ENCODE measurements at places on chromosomes 1 and 21.

GRCh38 chr1:3599286-3599811, 12.0 kb downstream of the MEGF6 start:
- DNase-seq: no peak

DNA sequence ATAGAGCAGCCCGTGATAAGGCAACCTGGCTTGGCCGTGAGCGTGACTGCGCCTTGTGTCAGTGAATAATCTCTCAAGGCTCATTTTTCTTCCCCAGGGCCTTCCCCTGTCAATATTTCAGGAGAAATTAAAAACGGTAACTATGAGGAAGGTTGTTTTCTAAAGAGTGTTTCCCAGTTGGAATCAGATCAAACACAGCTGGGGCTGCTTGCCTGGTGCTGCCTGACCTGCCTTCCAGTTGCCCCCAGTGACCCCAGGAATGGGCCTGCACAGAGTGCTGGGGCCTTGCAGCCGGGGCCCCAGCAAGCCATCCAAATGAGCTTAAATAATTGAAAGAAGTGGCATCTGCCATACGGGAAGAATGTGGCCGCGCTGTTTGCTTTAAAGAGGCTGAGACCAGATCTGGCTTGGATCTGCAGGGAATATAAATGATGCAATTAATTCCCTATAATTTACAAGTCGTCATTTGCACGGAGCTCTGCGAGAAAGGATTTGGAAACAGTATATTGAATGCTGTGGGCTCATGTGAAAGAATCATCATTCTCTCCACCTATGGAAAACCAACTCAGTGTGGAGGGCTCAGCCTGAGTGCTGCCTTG, 203.9 kb downstream of the C1orf94 start:
- DNase-seq: no peak

- DNase-seq: no peak
Measured at GRCh38 chr21:26115899-26116298, 54.7 kb downstream of the APP start.

- no peak for DNase-seq
Measured at GRCh38 chr1:6082430-6082971, 36.8 kb downstream of the KCNAB2 start.

- DNase-seq: no peak
Measured at GRCh38 chr1:114574365-114574764, 7.0 kb downstream of the BCAS2 start.

DNA sequence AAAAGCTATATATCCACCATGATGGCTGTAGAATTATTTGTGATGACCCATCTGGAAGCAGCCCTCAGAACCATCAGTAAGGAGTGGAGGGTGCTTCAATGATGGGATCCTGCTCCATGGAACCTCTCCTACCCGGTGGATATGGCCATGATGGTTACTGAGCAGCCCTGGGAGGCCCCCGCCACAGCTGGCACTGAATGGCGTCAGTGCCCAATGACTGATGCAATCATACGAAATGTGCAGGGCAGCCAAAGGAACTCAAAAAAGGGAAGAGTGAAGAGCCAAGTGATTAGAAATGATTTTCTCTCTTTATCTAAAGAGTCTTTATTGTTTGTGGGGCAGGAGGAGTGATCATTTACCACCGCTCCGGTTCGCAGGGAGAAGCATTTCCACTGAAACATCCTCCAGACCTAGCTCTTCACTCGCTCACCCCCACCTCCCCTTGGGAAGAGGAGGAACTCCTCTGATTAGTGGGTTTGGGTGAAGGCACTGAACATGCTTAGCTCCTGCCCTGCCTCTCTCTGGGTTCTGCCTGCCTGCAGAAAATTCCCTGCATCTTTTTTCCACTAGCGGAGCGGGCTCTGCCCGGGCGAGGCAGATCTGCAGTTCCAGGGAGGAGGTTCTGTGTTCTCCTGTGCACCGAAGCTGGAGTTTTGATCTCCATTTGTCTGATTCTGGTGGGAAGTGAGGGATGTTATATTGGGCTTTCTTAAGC, 260.3 kb downstream of the GRIK3 start:
- DNase-seq: no peak

GRCh38 chr21:46061518-46061917, 36.4 kb upstream of the COL6A2 start:
- no peak for DNase-seq

GRCh38 chr21:32101277-32101676, 177.6 kb downstream of the MIS18A start:
- DNase-seq: no peak

- DNase-seq: no peak
Measured at GRCh38 chr1:40740997-40741736, 42.4 kb upstream of the KCNQ4 start.
